ENCODE measurements at places on chromosomes 5 and 9.

DNA sequence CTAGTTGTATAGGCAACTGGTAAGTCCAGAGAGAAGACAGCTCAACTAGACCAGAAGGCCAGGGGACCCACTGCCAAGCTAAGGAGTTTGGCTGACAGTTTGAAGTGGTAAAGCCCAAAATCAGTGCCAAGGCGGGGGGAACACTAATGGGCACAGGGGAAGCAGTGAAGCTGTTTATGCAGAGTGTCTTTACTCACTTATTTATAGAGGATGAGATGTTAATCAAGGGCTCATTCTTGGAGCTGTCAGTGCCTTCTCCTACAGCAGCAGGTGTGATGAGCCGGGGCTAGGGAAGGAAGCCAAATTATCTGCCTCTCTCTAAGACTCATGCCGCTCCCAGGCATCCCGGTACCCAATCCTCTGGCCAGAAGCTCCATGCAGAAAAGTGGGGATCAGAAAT is 75.2 kb upstream of the GALNT10 start:
- no peak for DNase-seq

DNA sequence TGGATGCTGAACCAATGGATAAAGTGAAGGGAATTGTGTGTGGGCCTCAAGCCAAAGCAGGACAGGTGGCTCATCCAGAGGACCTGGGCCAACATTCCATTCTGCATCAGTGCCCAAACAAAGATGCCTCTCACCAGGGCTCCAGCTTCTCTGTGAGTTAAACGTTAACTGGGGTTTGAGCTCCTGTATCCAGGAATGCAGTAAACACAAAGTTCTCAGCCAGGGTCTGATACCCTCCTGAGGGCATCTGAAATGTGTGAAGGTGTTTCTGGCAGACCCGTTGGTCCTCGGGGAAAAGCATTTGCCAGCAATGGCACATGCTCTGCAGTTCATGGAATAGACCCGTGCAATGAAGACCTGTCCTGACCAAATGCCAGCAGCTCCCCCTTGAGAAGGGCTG is 33.9 kb upstream of the AOPEP start:
- DNase-seq = no peak

DNA sequence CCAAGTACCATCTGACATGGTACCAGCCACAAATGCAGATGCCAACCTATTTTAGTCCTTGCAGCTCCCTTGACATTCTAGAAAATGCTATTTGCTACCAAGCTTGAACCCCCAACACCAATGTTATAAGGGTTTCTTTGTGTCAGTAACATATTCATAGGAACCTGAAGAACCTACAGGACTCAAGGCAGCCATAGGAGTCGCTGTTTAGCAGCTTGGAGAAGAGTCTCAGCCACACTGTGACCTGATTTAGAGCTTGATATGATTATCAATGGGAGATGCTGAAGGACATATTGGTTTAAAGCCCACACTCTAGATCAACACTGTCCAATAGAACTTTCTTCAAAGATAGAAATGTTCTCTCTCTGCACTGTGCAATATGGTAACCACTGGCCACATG is 6.4 kb upstream of the ZFR start:
- no peak for DNase-seq

DNA sequence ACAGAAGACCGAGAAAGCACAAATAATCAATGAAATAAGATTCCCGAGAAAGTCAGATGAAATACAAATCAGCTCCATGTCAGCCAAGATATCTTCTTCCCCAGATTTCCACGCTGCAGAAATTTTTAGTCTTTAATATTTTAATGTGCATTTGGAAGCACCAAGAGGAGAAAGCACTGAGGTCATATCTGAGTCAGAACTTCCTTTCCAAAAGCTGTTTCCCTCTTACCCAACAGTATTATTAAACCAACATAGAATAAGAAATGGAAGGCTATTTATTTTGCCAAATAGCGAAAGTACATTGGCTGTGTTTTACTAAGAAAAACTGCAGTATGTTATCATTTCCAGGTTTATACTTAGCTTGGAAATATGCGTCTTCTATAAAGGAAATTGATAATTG is 772.1 kb upstream of the CDH9 start:
- DNase-seq = no peak

DNA sequence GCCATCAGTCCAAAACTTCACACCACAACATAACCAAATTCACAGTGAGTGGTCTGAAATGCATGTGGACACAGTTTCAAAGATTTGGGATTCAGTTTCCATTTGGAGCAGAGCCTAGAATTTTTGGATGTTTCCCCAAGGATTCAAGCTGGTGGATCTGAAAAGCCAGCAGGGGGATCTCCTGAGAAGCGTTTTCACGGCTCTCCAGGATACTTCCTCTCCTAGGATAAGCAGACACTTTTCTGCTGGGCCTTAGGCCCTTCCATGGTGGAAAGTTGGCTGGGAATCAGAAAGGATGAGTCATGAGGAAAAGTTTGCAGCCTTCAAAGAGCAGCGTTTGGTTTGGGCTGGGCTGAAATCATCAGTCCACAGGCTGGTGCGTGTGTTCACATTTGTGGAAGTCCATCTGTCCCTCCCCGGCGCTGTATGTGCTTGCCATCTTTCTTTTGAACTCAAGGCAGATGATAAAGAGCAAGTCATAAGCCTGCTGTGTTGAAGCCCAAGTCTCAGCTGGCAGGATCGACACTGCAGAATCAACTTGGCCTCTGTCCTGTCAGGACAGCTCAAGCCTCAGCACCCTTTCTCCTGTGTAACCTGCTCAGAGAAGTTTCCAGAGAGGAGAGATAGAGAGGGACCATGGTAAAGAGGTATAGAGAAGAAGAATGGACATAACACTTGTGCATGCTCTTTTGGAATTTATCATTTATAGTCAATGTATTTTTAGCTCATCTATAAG is 152.6 kb upstream of the MSX2 start:
- DNase-seq = peak; percentile 66

DNA sequence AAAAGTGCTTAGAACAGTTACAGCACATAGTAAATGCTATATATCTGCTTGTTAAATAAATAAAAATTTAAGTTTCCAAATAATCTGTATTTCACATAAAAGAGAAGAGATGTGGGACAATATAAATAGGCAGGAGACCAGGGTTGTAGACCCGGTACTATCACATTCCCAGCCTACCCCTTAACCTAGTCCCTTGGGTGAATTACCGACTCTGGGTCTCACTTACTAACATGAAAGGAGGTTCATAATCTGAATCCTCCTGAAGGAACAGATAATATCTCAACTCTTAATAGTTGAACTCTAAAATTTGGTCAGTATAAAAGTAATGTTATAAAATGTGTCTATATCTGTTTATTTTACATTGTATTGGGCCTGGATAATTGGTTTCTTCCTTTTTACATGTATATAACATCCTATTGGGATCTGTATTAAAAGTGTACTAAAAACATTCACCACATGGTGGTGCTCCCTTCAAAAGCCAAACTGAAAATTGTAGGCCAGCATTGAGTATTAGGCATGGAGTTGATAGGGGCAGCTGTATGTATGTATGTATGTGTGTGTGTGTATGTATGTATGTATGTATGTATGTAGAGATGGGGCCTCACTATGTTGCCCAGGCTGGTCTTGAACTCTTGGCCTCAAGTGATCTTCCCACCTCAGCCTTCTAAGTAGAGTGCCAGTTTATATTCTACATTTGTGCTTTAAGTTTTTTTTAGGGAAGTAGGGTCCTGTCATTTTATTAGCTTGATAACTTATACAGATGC is 64.2 kb upstream of the ABL1 start:
- peak; percentile 56 for DNase-seq

GRCh38 chr9:35604578-35605350 is at the start of gene TESK1:
TESK1 (plus strand) TSS chr9:35605262; CDS start chr9:35605620, 358 bp downstream.
- peak; percentile 83 for DNase-seq

- peak; percentile 2 for DNase-seq
Measured at GRCh38 chr9:18393340-18394130, 80.4 kb upstream of the ADAMTSL1 start.

GRCh38 chr5:15620501-15620900 is 120.5 kb downstream of the FBXL7 start:
- DNase-seq = no peak
